Stimulated activated CD4-positive, alpha-beta T cell treated with anti-CD3 and anti-CD28 coated beads, Interleukin-12 subunit alpha, Interleukin-12 subunit beta, amount 100 ng/mL, for 24 hours (primary cell): ENCODE measurements at places on chromosomes 13 and 19.

- DNase-seq = no peak
Observed at GRCh38 chr13:100231176-100231575, 142.3 kb downstream of the PCCA start.

DNA sequence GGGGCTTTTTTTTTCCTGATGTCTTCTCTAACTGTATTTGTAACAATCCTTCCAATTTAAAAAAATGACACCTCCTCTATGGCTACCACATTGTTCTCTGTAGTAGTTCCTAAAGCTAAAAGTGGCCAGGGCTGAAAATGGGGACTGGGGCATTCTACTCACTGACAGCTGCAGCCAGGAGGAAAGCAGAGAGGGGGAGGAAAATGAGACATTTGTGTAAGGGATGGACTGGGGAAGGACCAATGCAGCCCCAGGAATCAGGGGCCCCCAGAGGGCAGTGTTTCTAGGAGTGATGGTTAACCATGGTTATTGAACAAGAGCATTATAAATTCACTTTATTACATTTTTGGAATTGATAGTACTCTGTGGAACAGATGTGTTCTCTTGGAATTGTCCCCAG lies 34.3 kb upstream of the C1QTNF9 start:
- DNase-seq = no peak

DNA sequence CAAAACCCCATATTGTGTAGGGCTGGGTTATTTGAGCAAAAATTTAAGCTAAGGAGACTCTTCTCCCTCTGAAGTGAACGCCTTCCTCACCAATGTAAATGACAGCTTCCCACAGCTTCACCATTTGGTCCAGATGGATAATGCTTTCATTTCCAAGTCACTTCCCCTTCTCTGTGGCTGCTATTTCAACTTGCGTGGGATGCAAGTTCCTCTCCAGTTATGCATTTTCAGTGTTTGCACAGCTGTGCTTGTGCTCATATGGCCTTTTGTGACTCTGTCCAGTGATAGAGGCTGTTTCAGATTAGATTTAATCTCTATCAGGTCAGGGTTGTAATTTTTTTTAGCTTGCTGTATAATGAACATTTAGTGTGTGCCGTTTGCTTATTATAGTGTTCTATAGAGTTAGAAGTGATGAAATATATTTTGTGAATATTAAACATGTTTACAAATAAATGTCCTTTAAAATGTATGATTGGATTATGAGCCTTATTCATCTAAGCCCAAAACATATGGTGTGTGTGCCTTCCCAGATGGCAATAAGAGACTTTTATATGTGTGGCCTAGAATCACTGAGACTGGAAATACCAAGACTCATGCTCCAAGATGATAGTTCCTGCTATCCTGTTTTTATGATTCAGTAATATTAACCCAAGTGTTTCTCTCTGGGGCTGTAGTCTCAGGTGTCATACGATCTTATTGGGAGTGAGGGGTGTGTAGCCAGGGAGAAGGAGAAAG lies 86.6 kb downstream of the TNFRSF19 start:
- DNase-seq = no peak

- DNase-seq = no peak
Observed at GRCh38 chr13:112985803-112986408, 16.9 kb downstream of the MCF2L start.

GRCh38 chr19:35269438-35270117 lies 816 bp downstream of the USF2 start:
- peak; percentile 46 for DNase-seq

DNA sequence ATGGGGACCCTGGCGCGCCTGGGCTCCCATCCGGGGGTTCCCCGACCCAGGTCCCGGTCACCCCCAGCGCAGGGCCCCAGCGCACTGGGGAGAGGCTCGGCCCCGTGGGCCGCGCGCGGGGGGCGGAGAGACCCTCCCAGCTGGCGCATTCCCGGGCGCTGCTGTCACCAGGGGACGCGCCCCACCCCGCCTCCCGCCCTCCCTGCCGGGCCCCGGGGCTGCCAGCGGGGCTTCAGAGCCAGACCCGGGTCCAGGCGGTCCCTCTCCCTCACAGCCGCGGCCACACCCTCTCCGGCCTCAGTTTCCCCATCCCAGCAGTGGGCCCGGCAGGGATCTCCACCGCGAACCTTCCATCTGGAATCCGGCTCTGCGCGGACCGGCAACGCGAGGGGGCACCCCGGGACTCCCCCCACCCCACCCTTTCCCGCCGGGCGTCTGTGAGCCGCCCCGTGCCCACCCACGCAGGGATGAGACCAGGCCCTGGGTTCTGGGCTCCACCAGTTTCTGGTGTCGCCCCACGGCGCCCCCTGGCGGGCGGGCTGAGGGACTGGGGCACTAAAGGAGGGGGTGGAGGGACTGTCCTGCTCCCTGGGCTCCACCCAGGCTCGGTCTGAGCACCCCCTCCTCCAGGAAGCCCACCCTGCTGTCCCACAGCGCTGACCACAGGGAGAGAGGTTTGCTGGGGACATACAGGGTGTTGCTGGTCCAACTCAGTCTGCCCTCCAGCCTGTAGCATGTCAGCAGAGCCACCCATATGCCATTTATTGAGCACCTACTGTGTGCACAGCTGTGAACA lies 878 bp upstream of the ADAMTSL5 start:
- DNase-seq = peak; percentile 56

DNA sequence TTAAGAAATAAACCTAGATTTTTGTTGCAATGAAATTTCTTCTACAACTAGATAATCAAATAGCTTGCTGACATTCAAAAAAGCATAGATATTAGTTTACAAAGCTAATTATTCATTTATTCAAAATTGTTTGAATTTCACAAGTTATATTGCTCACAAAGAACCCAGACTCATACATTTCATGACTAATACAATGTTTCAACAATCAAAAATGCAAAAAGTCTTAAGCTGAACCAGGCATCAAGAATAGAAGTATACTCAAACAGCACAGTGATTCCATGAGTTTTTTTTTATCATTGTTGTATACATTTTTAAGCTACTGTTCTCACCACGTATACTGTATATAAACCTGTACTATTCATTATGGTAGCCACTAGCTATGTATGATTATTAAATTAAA lies 51.0 kb downstream of the DIAPH3 start:
- DNase-seq = no peak

GRCh38 chr13:85710545-85710944 lies 88.7 kb downstream of the SLITRK6 start:
- DNase-seq = no peak

GRCh38 chr19:29062475-29063435 lies 150.2 kb downstream of the UQCRFS1 start:
- no peak for DNase-seq

DNA sequence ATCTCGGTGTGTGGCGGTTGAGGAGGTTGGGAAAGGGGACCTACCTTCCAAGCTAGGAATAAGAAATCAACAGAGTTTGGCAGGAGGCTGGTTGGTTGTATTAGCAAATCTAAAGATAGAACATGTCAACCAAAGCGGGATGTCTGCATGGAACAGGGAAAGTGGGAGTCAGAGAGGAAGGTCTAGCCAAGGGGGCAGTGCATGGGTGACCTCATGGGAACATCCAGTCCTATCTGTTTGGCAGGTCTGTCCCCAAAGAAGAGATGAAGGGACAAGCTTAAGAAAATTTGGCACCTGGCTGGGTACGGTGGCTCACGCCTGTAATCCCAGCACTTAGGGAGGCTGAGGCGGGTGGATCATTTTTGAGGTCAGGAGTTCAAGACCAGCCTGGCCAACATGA lies 118.7 kb upstream of the TSC22D1 start:
- DNase-seq = no peak
